ENCODE measurements at places on chromosomes 4 and X.

- no peak for DNase-seq
These were observed 200.5 kb downstream of the FAM133A start for GRCh38 chrX:93874554-93874953.

GRCh38 chrX:106932492-106932923, 12.3 kb downstream of the CLDN2 start:
- DNase-seq = no peak

DNA sequence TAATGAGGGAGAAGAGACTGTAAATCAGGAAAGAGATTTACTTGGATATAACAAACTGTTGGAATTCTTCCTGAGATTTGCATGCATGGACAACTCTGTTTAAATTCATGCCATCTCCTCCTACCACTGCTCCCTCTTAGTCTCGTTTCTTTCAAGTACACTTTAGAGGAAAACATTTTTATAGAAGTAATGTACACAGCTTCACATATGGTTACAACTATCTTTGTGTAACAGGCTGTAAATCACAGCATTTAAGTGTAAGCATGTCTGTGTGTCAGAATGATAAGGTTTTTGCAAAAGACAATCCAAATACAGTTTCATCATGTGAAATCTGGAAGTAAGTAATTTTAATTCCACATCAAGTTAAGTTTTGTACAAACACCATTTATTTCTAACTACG, 21.5 kb upstream of the ENPEP start:
- no peak for DNase-seq

- DNase-seq = no peak
These were observed 317.0 kb downstream of the ADGRL3 start for GRCh38 chr4:61517144-61517543.

DNA sequence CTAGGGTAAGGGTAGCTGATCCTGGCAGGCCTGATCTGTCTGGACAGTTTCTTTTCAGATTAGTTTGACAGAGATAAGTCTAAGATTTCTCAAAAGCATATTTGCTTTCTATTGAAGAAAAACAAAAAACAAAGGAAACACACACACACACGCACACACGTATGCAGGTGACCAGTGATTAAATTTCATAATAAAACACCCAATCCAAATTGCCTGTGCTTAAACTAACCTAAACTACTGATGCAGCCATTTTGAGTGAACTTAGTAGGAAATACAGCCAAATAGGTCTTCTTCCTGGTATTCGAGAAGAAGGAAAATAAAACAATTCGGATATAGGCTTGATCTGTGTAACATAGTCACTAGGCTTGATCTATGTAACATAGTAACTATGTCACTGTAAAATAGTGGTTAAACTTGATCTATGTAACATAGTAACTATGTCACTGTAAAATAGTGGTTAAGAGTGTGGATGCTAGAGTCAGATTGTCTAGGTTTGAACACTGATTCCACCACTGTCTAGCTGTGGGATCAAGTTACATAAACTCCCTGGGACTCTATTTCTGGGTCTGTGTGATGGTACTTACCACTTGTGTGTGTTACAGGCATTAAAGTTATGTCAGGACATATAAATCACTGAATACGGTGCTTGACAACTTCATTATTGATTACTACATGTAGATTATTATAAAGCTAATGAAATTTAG, 9.8 kb upstream of the CCNG2 start:
- DNase-seq = no peak

GRCh38 chrX:6505960-6506359, 29.0 kb downstream of the VCX3A start:
- no peak for DNase-seq

GRCh38 chrX:101210630-101211029, 9.0 kb upstream of the DRP2 start:
- DNase-seq = no peak

- no peak for DNase-seq
These were observed 2.6 kb downstream of the MSMO1 start for GRCh38 chr4:165330071-165330470.

DNA sequence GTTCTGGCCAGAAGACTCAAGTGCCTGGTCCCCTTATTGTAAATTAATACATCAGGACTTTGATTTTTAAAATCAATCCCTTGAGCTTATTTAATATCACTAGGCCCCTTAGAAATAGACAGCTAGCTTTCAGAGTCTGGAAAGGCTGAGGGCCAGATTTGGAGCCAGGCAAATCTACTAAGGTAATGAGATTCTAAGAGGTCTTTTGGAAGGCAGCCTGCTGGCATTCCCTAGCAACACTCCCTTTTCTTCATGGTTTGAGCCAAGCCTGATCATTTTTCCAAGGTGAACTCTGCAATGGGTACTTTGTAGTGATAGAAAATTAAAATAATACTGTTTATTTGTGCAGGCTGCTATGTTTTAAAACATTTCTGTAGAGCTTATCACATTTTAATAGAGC, 378.5 kb downstream of the FAT4 start:
- no peak for DNase-seq

DNA sequence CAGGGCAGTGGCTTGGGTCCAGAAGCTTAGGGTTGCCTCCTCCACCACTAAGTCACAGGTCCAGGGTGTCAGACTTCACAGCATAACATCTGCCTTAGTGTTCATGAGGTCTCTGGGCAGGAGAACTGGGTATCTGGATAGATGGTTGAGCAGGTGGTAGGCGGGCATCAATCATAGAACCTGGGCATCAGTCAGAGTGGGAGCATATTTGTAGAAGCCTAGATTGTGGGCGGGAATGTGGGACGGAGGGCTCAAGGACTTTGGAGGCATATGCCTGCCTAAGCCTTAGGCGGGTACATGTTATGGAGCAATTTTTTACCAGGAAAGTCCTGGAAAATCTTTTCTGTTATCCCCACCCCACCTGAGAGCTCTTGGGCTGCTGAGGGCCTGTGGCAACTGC, 28.5 kb downstream of the TAF7L start:
- no peak for DNase-seq

DNA sequence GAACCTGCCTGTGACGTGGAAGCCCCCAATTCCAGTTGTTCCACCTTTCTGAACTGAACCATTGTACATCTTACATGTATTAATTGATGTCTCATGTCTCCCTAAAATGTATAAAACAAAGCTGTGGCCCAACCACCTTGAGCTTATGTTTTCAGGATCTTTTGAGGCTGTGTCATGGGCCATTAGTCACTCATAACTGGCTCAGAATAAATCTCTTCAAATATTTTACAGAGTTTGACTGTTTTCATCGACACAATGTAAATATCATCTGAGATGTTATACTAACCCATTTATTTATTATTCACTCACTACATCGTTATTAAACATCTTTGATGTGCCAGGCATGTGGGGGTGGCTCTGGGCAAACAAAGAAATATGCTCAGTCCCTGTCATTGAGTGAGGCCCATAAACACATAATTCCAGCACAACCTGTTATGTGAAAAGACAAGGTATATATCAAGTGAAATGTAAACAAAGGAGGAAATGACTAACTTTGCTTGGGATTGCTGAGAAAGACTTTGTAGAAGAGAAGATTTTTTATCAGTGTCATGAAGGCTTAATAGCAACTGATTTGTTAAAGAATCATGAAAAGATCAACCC, 34.5 kb upstream of the PPM1K start:
- no peak for DNase-seq

GRCh38 chrX:121457096-121457495, 409.7 kb downstream of the GLUD2 start:
- no peak for DNase-seq

- DNase-seq = no peak
These were observed 120.6 kb upstream of the NUDT6 start for GRCh38 chr4:123043013-123043412.

DNA sequence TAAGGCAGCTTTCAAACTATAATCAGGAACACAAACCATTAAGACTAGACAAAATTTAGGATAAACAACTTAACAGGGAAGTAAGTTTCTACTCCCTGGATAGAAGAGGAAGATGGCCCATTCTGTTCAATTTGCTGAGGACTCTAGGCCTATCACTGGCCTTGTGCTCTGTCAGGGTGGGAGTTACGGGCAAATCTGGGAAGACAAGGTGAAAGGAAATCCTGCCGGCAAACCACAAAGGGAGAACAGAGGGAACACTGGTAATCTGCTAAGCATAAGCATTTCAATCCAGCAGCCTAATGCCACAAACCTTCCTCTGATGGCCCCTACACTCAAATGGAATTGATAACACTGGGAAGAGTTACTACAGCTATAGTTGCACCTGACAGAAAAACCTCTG, 8.3 kb downstream of the GPR82 start:
- no peak for DNase-seq

DNA sequence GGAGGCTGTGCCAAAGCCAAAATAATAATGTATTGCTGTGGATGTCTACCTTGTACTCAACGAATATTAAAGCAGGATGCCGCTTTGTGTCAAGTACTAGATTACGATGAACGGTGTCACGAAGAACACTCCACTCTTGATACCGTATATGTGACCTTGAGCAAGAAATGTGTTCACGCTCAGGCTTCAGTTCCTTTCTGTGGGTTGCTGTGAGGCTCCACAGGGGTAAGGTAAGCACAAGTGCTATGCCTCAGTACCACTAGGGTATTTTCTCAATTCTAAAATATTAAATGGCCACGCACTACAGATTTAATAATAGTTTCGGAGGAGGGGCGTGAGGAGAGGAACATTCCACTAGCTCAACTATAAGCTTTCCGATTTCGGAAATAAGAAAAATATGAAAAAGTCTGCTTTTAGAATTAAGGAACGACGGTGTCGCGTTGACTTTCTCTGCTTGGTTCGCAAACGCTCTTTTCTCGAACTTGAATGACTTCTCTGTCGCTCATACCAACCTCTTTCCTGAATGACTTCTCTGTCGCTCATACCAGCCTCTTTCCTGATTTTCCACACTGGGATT, 607 bp upstream of the SCOC start:
- DNase-seq = no peak

DNA sequence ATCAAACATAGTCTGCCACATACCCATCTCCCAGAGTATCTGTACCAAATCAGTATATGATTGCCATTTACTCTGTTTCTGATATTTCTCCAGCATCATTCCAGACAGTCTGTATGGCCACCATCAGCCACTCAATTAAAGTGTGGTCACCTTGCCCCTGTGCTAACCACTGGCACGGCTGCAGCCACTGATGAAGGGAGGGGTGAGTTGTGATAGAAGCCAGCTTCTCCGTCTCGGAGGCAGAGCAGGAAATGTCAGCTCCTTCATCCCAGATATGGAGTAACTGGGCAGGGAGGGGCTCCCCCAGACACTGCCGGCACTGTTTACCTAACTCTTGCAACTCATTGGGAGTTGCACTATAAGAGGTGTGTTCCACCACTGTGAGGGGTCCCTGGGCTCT, 30.3 kb downstream of the CXCL13 start:
- no peak for DNase-seq

DNA sequence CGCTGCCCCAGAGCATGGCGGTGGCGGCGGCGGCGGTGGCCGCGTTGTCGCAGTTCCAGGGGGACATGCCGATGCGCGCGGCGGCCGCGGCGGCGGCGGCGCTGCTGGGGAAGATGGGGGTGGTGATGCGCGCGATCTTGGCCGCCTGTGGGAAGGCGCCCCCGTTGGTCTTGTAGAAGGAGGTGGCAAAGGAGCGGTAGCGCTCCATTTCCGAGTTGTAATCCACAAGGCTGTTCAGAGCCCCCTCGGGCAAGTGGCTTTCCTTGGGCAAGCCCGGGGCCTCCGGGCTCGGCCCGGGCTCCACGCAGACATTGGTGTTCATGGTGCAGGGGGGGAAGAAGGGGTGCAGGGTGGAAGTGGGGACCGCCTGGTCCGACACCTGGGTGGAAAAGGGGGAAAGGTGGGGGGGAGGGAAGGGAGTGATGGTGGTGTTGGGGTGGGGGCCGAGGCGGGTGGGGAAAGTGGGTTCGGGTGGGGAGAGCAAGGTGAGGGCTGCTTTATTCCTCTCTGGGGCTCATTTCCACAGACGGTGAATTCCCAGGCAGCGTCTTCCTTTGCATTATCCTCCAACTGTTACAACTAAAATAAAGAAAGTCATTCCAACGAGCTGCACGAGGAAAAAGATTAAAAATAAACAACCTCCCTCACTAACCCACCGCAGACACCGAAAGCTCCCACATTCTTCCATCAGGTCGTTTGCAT, 3.1 kb downstream of the CXXC4 start:
- DNase-seq = peak; percentile 23

GRCh38 chr4:139084804-139085093, 69.2 kb downstream of the NOCT start:
- no peak for DNase-seq

Data from activated T-helper 1 cell treated with Interleukin-2 at 50 U/mL for 16 hours (primary cell).